ENCODE measurements at places on chromosomes 4 and X.

GRCh38 chrX:63250253-63250868 is 100.8 kb downstream of the SPIN4 start:
- H3K27me3 ChIP-seq = no peaks in the 10 kb centered on the region
- peak; percentile 65 for DNase-seq
- H3K36me3 ChIP-seq = no peaks in the 10 kb centered on the region
- no peaks in the 10 kb centered on the region for H3K4me1 ChIP-seq
- no peak overlapping the region for H3K4me3 ChIP-seq

- no peak overlapping the region for H3K4me3 ChIP-seq
- DNase-seq = no peak
- H3K27ac ChIP-seq = no peak overlapping the region
- no peaks in the 10 kb centered on the region for H3K36me3 ChIP-seq
- H3K27me3 ChIP-seq = no peaks in the 10 kb centered on the region
- no peaks in the 10 kb centered on the region for H3K4me1 ChIP-seq
Measured at GRCh38 chrX:132908891-132909290, 49.5 kb downstream of the HS6ST2 start.

DNA sequence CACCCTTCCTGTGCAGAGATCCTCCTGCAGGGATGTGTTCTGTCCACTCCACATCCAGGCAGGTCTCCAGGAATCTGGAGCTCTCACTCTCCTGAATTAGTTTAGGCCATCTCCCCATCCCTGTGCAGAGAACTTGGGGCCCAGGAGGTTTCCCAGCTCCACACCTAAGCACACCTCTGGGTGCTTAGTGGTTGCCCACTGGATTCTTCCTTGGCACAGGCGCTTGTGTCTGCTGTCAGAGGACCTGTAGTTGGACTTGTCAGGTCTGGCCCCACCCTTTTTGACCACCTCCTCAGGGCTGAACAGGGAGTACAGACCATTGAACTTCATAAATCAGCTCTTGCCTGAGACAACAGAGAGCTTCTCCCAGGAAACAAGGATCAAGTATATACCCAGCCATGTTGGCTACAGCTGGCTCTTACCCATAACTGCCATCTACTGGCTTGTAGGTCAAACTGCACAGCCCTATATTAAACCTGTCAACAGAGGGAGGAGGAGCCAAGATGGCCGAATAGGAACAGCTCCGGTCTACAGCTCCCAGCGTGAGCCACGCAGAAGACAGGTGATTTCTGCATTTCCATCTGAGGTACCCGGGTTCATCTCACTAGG is 275.5 kb downstream of the PPARGC1A start:
- no peak overlapping the region for H3K27ac ChIP-seq
- H3K27me3 ChIP-seq = no peaks in the 10 kb centered on the region
- H3K4me3 ChIP-seq = no peak overlapping the region
- H3K4me1 ChIP-seq = no peaks in the 10 kb centered on the region
- DNase-seq = no peak
- H3K36me3 ChIP-seq = no peaks in the 10 kb centered on the region

- H3K27me3 ChIP-seq = no peaks in the 10 kb centered on the region
- no peaks in the 10 kb centered on the region for H3K36me3 ChIP-seq
- no peaks in the 10 kb centered on the region for H3K4me1 ChIP-seq
Measured at GRCh38 chr4:61335241-61335763, 135.2 kb downstream of the ADGRL3 start.

GRCh38 chr4:88859191-88859812 is 161.7 kb upstream of the NAP1L5 start:
- no peaks in the 10 kb centered on the region for H3K27me3 ChIP-seq
- H3K36me3 ChIP-seq = no peaks in the 10 kb centered on the region
- H3K27ac ChIP-seq = no peak overlapping the region
- H3K4me1 ChIP-seq = no peaks in the 10 kb centered on the region
- DNase-seq = no peak

GRCh38 chrX:75038925-75039324 is 113.7 kb upstream of the NEXMIF start:
- no peaks in the 10 kb centered on the region for H3K4me1 ChIP-seq
- no peak for DNase-seq
- no peak overlapping the region for H3K4me3 ChIP-seq
- H3K27me3 ChIP-seq = no peaks in the 10 kb centered on the region

- no peaks in the 10 kb centered on the region for H3K4me1 ChIP-seq
- DNase-seq = no peak
- H3K4me3 ChIP-seq = no peak overlapping the region
- no peaks in the 10 kb centered on the region for H3K27me3 ChIP-seq
Measured at GRCh38 chrX:153153516-153153915, 25.6 kb upstream of the MAGEA1 start.

DNA sequence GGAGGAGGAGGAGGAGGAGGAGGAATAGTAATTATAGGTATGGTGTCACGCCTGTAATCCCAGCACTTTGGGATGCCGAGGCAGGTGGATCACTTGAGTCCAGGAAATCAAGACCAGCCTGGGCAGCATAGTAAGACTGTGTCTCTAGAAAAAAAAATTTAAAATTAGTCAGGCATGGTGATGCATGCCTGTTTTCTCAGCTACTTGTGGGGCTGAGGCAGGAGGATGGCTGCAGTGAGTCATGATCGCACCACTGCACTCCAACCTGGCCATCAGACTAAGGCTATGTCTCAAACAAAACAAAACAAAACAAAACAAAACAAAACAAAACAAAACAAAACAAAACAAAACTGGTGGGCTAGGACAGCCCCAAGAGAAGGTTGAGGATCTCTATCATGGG is 3.0 kb downstream of the STARD8 start:
- no peaks in the 10 kb centered on the region for H3K4me1 ChIP-seq
- DNase-seq = no peak
- no peaks in the 10 kb centered on the region for H3K36me3 ChIP-seq
- no peak overlapping the region for H3K4me3 ChIP-seq
- no peak overlapping the region for H3K27ac ChIP-seq

- no peaks in the 10 kb centered on the region for H3K27me3 ChIP-seq
- H3K27ac ChIP-seq = no peak overlapping the region
- no peak overlapping the region for H3K4me3 ChIP-seq
- H3K36me3 ChIP-seq = no peaks in the 10 kb centered on the region
Measured at GRCh38 chr4:20386001-20386740, 134.5 kb downstream of the SLIT2 start.

- no peak overlapping the region for H3K27ac ChIP-seq
- DNase-seq = no peak
- no peaks in the 10 kb centered on the region for H3K4me1 ChIP-seq
- H3K4me3 ChIP-seq = no peak overlapping the region
Measured at GRCh38 chr4:8699063-8699385, 106.5 kb downstream of the CPZ start.

DNA sequence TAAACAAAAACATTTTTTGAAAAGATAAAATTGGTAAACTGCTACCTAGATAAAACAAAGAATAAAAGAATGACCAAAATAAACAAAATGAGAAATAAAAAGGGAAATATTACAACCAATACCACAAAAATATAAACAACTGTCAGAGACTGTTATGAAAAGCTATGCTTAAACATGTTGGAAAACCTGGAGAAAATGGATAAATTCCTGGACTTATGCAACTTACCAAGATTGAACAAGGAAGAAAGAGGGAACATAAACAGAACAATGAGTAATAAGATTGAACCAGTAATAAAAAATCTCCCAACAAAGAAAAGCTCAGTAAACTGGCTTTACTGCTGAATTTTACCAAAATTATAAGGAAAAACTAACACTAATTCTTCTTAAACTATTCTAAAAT is 518.7 kb downstream of the GRXCR1 start:
- DNase-seq = no peak
- H3K36me3 ChIP-seq = no peaks in the 10 kb centered on the region
- H3K4me3 ChIP-seq = no peak overlapping the region
- no peak overlapping the region for H3K27ac ChIP-seq

DNA sequence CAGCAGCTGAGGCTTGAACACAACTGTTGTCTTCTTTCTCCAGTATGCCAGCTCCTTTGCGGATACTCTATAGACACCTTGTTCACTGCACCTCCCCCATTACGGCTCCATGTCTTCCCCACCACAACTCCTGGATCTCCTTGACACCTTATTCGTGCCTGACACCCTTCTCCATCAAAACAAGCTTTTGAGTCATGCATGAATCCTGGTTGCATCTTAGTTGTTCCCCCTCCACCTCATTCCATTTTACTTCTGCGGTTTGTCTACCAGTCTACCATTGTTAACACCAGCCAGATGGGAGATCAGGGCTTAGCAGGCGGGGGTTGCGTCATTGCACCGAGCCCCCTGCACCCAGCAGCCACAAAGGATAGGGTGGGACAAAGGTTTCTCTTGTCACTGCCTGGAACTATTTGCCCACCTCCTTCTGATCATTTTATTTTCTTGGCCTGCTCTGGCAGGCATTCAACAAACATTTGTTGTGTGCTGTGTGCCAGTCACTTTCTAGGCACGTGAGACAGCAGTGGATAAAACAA is 2.0 kb upstream of the CDK16 start:
- no peaks in the 10 kb centered on the region for H3K27me3 ChIP-seq
- peak overlapping the region; percentile 71 for H3K27ac ChIP-seq
- peaks cover 21% of the 10 kb centered on the region for H3K36me3 ChIP-seq
- H3K4me3 ChIP-seq = no peak overlapping the region
- H3K4me1 ChIP-seq = no peaks in the 10 kb centered on the region

GRCh38 chrX:819684-820083 is 189.1 kb downstream of the SHOX start:
- no peaks in the 10 kb centered on the region for H3K4me1 ChIP-seq
- no peaks in the 10 kb centered on the region for H3K36me3 ChIP-seq
- no peak overlapping the region for H3K27ac ChIP-seq
- no peak for DNase-seq

GRCh38 chrX:65755786-65756185 is 88.3 kb downstream of the MSN start:
- H3K27ac ChIP-seq = no peak overlapping the region

All from colonic mucosa (tissue), 4 donors.